Activated CD4-positive, alpha-beta T cell treated with anti-CD3 and anti-CD28 coated beads, Interleukin-2, amount 50 U/mL, for 24 hours (primary cell): ENCODE measurements at places on chromosomes 13 and 19.
A peak's percentile ranks its signal among the peaks of the same experiment; 100 is the strongest.

- no peak for DNase-seq
These were observed 1979.9 kb upstream of the PRR20A start for GRCh38 chr13:55160867-55161266.

DNA sequence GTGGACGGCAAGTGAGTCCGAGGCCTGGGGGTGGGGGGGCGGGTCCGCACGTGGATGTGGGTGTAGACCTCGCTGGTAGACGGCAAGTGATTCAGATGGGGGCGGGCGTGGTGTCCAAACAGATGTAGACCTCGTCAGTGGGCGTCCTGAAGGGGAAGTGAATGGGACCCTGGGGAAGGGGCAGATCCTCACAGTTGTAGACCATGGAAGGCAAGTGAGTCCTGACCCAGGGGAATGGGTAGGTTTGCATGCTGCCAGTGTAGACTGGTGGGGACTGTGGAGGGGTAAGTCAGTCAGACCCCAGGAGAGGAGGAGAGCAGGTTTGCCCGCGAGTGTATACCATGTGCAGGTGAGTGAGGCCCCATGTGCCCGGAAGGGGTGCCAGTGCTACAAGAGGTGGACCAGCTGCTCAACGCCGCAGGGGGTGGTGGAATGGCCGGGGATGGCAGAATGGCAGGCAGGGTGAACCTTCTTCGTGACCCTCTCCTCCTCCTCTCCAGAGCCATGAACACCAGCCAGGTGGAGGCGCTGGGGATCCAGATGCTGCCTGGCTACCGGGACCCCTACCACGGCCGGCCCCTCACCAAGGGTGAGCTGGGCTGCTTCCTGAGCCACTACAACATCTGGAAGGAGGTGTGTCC lies 22.1 kb downstream of the COLGALT1 start:
- no peak for DNase-seq

DNA sequence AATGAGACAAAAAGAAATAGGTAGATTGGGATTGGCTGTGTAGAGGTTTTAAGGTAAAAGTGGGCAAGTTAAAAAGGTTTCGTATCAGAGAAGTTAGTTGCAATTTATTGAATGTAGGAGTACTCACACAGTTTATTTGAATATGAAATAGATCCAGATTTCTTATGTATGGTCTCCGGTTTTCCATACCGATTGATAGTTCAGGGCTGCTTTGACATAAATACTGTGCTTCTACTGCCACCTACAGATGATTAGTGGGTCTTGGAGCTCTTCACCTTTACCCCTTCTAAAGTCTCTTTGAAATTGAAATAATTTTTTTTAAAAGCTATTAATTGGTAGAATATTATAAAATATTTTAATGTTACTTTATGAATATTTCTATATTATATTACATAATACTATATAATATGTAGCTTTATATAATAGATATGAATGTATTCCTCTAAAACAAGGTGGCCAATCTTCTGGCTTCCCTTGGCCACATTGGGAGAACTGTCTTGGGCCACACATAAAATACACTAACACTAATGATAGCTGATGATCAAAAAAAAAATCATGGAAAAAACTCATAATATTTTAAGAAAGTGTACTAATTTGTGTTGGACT lies 7.7 kb upstream of the GPR18 start:
- DNase-seq: no peak

GRCh38 chr13:21039097-21039800 lies 22.1 kb downstream of the LATS2 start:
- no peak for DNase-seq

DNA sequence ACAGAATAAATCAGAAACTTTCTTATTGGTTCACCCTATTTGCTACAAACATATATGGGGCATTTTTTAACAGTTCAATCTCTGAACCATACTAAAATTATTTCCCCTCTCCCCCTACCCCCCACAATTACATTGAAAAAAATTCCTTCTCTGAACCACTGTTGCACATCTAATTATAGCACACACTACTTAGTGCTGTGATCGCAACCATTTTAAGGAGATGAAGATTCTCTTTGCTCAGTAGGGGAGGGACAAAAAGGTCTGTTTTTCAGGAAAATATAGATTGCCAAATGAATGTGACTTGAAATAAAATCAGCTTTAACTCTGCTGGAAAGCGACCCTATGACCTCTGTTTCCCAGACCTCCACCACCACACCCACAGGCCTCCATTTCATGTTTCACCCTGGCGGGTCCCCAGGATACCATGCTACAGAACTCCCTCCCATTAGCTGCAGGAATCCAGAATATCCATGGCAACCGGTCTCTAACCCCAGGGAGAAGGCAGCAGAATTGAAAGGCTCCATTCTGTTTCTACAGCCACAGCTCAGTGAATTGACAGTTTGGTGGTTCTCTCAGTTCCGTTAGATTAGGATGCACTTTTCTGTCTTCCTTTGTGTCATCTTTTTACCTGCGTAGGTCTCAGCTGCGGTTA lies 286.3 kb downstream of the TBC1D4 start:
- no peak for DNase-seq

DNA sequence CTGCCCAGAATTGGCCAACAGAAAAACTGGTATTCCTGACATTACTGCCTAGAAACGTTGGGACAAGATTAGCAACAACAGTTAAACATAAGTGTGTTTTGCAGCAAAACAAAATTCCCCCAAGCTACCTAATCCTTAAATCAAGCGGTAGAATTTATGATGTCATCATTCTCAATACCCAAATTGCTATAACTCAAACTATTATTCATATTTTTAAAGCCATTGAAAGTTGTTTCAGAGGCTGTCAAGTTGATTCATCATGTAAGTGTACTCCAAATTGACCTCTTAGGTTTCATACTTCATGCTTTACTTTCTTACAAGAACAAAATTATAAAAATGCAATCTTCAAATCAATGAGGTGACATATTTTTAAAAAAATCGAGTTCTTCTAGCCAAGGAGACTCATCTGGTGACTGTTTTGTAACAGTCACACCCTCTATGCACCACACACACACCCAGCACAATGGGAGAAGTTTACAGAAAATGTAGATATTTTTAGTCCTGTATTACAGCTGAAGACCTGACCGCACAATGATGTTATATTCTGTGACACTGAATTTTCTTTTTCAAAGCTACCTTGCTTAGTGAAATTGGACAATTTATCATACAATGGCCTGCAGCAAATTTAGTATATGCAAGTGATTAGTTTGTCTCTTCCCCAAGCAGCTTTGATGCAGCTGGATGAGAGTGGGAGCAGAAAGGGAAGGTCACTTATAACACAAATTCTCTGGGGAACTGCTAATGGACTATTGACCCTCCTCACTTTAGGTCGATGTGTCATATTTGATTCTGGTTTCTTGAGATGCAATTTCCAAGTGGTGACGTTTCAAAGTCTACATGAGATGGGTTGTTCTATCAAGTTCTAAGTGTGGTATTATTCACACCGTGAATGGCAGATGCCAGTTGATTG lies 345.3 kb upstream of the OBI1 start:
- no peak for DNase-seq

GRCh38 chr13:62595976-62596375 lies 1180.3 kb upstream of the PCDH20 start:
- DNase-seq: no peak

DNA sequence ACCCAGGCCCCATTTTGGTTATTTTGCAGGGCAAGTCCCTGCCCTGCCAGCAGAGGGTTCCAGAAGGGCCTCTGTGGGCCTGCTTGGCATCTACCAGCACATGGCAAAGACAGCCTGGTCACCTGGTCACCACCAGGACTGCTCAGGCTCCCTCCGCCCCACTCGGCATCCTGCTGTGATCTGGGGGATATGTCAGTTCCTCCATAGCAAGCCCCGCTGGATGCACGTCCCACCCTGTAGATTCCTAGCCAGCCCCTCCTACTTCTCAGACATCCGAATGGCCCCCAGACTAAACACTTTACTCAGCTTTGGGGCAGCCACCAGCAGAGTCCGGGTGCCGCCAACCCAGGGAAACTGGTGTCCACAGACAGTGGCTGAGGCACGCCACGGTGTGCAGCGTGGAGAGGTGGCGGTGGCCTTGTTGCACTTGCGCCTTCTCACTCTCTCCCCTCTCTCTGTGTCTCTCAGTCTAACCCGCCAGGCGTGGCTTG lies 31.8 kb upstream of the USE1 start:
- no peak for DNase-seq

GRCh38 chr19:55486043-55486970 lies 1.3 kb downstream of the NAT14 start:
- DNase-seq: no peak

DNA sequence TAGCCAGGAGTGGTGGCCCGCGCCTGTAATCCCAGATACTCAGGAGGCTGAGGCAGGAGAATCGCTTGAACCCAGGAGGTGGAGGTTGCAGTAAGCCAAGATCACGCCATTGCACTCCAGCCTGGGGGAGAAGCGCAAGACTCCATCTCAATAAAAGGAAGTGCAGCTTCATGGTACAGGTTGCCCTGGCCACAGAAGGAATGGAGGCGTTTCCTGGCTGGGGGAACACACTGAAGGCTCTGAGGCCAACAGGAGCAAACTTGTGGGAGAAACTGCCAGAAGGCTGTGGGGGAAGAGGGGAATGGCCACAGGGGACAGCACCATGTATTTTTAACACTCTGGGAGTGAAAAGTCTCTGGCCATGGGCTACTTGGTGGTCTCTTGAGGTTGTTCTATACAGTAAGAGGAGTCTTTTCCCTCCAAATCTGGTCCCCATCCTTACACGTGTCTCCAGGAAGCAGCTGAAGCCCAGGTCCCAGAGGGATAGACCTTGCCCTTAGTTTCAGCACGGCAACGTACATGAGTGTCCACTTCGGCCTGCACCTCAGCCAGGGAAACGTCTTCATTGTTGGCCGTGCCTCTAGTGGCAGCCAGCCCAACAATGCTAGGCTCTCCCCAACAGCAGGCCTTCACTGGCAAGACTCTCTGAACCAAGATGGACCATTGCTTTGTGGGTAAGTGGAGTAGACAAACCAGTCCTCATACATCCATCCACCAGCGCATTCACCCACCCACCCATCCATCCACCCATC lies 7.4 kb downstream of the MICOS13 start:
- DNase-seq: no peak

GRCh38 chr19:13220847-13221246 lies 70.6 kb downstream of the IER2 start:
- DNase-seq: no peak

DNA sequence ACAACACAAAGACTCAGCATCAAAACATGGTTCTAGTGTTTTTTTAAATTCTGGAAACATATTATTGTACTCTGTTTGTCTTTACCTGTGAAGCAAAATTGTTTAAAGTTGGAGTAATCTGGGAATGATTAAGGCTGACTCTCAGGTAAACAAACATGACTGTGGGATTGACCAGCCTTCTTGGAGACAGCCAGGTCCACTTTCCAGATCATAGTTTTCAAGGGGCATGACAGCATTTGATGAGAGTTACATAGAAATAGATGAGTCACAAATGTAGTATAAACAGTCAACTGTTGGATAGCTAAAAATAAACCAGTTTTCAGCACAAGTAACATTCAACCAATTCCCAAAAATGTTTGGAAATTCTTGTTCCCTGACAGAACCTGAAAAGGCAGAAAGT lies 1680.9 kb downstream of the OLFM4 start:
- DNase-seq: no peak

DNA sequence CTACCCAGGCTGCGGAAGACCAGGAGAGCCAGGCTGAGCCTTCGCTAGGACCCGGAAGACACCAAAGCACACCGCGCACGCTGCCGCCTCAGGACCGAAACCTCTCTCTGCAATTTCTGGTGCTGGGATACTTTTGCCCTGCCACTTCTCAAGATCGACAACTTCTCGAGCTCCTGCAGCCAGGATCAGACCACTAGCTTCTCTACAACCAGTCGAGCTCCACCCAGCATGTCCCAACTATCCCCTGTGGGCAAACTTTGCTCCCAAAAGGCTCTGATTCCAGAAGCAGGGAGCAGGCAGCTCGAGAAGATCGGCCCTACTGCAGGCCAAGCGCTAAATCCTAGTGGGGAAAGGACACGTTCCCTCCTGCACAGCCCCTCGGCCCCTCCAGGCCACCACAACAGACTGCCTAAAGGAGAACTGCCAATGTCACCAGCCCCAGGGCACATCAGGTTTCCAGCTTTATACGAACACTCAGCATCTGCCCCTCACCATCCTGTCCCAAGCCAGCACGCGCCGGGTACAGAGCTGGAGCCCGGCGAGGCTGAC lies 979 bp downstream of the AKAP8 start:
- peak; percentile 42 for DNase-seq

DNA sequence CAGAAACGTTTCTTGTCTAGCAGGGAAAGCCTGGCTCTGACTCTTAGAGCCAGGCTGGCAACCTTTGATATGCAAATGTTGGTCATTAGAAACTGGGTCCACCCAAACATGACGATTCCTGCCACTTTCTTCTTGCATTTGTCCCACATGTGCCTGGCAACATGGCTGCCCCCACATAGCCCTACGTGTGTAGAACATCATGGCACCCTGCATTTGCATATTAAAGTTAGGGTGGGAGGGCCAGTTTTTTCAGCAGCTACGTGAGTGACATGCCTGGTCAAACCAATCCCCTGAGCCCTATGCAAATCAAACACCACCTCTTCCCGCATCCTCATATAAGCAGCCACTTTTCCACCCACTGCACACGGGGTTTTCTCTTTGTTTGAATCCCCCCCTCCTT lies 95.0 kb downstream of the LIG4 start:
- DNase-seq: no peak

GRCh38 chr19:18883526-18884304 lies 12.2 kb downstream of the CERS1 start:
- no peak for DNase-seq

- DNase-seq: no peak
These were observed 25.1 kb downstream of the STARD13 start for GRCh38 chr13:33260168-33261098.

DNA sequence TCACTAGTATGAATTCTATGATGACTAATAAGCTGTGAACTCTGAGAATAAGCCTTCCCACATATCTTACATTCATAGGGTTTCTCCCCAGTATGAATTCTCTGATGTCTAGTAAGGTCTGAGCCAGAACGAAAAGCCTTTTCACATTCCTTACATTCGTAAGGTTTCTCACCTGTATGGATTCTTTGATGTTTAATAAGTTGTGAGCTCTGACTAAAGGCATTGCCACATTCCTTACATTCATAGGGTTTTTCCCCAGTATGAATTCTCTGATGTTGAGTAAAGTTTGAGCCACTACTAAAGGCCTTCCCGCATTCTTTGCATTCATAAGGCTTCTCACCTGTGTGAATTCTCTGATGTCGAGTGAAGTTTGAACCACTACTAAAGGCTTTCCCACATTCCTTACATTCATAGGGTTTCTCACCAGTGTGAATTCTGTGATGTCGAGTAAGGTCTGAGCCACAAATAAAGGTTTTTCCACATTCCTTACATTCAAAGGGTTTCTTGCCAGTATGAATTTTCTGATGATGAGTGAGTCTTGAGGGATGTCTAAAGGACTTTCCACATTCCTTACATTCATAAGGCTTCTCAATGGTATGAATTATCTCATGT lies 30.7 kb upstream of the ZFP82 start:
- no peak for DNase-seq

GRCh38 chr19:10797541-10798256 lies 38.3 kb downstream of the TMED1 start:
- peak; percentile 74 for DNase-seq

- DNase-seq: peak; percentile 81
These were observed 360 bp downstream of the DDX39A start for GRCh38 chr19:14418856-14419105.

- no peak for DNase-seq
These were observed 92.4 kb upstream of the GPR183 start for GRCh38 chr13:99399623-99399974.
